SW 1271 (cell line): ENCODE measurements at places on chromosomes 11 and 22.
A peak's percentile ranks its signal among the peaks of the same experiment; 100 is the strongest.

DNA sequence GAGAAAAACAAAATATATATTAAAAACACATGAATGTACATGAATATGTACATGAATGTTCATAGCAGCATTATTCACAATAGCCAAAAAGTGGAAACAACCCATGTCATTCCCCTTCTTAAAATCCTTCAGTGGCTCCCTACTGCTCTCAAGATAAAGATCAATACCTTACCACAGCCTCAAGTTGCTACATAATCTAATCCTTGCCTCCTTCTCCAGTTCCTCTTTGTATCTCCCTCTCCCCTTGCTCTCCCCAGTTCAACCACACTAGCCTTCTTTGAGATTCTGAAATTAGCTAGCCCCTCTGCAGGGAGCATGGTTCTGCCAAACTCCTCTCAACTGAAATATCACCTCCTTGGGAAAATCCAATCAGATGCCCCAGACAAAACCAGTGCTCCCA is 28.1 kb downstream of the MTMR2 start:
- DNase-seq: no peak

DNA sequence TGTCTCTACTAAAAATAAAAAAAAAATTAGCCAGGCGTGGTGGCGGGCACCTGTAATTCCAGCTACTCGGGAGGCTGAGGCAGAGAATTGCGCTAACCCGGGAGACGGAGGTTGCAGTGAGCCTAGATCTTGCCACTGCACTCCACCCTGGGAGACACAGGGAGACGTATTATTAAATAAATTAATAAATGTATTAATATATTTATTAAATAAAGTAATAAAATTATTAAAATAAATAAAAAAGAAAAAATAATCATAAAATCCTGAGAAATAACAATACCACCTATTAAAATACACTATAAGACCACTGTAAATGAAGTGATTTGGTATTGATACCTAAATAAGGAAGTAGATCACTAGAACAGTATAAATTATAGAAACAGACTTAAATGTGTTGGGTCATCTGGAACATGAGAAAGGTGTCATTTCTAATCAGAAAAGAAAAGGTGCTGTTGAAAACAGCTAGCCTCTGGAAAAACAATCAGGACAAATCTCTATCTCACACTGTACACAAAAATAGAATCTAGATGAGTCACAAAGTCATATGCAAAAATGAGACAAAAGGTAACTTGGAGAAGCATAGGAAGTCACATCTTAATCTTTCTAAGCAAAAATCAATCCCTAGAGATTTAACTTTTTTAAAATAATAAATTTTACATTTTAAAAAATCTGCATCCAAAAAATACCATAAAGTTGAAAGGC is 43.2 kb upstream of the UBASH3B start:
- DNase-seq: no peak

- DNase-seq: no peak
These were observed 1.2 kb upstream of the PLA2G3 start for GRCh38 chr22:31141551-31141950.

DNA sequence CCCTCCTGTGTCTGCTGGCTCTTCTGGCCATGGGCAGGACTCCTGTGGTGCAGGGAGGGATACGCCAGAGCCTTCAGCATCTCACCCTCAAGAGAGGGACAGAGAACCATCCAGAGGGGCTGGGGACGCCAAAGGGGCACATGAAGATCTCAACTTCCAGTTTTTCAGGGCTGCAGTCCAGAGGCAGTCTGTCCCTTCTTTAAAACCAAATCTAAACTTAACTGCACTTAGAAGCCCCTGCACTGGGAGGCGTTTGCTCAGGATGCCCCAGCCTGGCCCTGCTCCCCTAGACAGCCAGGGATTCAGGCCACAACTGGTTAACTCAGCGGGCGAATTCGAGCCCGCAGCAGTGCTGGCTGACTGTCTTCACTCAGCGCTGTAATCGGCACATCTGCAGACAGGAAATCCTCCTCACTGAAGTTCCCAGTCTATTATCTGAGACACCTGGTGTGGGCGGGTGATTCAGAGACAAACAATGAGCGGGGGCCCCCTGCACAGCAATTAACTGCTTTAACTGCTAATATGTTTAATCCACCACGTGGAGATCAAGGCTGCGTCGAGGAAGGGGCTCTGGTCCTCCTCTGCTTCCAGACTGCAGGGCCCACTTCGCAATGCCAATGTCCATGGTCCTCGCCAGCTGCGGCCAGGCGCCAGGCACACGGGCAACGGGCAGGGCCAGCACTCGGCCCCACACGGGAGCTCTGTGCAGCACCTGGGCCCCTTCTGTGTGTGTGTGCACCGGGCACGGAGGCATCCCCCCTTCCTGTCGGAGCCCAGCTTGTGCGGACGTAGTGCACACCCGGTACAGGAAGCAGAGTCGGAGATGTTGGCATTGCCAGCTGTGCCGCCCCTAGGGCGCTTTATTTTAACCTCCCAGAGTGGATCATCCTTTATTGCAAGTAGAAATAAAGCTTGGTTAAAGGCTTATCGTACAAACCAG is 36.9 kb upstream of the GNB1L start:
- DNase-seq: peak; percentile 27

GRCh38 chr22:45009606-45010531 is at the start of gene PHF21B:
TSS of gene PHF21B (minus strand) at chr22:45010005. CDS start at chr22:45009549, 456 bp downstream.
- DNase-seq: no peak

DNA sequence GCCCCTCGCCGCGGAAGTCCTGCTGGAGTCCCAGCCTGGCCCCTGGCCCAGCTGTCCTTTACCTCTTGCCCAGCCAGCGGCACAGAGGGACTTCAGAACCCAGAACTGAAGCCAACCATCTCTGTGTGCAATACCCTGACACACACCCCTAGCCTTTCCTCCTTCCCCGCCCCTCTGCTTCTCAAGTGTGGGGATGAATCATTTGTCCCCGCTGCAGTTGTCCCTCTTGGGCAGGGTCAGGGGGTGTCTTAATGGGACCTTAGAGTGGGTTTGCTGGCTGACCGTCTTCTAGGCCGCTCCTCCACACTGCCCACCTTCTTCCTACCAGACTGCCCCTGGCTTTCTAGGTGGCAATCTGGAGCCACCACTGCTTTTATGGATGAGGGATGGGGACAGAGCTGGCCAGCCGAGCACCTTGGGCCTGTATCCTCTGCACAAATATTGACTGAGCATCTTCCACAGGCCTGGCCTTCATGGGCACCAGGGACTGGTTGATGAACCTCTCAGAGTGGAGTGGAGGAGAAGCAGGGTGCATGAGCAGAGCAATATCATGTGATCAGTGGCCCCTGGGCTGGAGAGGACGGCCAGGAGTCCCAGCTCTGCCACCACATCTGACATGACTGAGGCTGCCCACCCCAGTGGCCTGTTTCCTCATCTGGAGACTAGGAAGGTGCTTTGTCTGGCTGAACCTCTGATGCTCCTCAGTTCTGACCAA is 668 bp upstream of the CHST1 start:
- no peak for DNase-seq

DNA sequence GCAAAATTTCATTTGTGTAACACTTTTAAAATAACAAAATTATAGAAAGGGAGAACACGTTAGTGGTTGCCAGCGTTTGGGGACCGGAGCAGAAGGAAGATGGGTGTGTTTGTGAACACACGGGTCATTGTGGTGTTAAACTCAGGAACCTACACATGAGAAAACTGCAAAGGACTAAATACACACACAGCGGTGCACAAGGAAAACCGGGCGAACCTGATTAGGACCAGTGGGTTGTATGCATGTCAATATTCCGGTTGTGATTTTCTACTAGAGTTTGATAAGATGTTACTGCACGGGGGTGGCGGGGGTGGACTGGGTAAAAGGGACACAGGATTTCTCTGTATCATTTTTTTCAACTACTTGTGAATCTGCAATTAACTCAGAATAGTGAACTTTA is 351.2 kb downstream of the OPCML start:
- no peak for DNase-seq

- no peak for DNase-seq
These were observed 1.4 kb downstream of the HTR3B start for GRCh38 chr11:113906038-113906437.

GRCh38 chr22:23845265-23846080 is 6.7 kb upstream of the DERL3 start:
- no peak for DNase-seq

DNA sequence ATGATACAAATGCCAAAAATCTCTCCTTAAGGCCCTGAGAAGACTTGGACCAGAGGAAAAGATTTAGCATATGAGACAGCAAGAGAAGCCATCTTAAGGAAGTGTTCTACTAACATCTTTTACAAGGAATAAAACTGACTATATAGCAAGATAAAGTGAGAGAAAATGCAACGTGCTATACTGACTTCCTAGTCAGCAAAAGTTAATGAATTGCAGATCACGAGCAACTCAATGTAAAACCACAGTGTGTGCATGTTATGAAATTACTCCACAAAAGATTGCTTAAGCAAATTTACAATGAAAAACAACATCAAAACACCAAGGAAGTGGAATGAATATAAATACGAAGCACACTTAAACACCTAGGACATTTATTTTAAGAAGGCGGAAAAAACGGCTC is 187.5 kb downstream of the CADM1 start:
- no peak for DNase-seq

DNA sequence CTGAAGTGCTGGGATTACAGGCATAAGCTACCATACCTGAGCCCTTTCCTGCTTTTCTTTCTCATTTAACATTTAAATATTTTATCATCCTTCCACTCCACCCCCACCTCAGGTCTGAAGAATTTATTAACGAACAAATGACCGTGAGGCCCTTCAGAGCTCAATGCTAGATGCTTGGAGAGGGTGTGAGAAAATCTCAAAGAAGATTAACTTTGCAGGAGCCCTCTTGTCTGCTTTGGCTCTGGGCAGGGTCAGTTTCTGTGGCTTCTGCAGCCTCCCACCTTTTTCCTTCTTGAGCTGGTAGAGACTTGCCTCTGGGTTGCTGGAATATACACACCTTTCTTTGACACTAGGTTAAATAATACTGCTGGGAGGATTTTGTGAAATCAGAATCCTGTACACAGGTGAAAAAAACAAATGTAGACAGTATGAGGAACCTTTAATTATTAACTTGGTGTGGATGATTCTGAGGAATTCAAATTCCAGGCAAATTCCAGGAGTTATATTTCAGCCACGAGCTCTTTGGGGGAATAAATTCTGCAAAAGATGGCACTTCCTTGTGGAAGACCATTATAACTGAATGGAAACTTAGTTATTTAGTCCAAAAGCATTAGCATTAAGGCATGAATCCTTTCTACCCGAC is 3.4 kb upstream of the ZBTB44 start:
- DNase-seq: no peak

- no peak for DNase-seq
These were observed 13.9 kb downstream of the NEAT1 start for GRCh38 chr11:65436412-65437032.

- DNase-seq: no peak
These were observed 46.6 kb downstream of the SLC1A2 start for GRCh38 chr11:35372565-35373283.

GRCh38 chr22:46058591-46059519 is 81.9 kb upstream of the WNT7B start:
- no peak for DNase-seq

DNA sequence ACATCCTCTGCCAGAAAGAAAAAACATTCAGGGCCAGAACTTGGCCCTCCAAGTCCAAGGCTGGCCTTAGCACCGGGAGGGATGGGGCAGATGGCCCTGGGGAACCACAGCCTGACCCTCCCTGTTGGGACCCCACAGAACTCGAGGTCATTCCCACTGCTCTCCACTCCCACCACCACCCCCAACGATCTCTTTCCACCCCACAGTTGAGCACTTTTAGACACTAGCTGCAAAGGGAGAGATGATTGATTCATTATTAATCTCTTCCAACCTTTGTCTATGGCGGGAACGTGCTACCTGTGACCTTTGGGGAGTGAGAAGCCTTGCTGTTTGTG is 869.7 kb downstream of the BRD1 start:
- DNase-seq: no peak

- no peak for DNase-seq
These were observed 714.7 kb upstream of the TENM4 start for GRCh38 chr11:80155412-80156017.

- no peak for DNase-seq
These were observed 562 bp downstream of the ZBED4 start for GRCh38 chr22:49853981-49854831.
